ENCODE measurements at places on chromosomes 13 and 19. TPM values are rescaled to one million over a fixed set of nuclear protein-coding genes. Genes with fewer than 3 reads are reported as not detected.

Gene WDR88
- 0.58 TPM for total RNA-seq

Gene CEBPA
- 0.21 TPM for total RNA-seq

Gene ZSCAN4
- total RNA-seq = not detected

Gene SPC24
- 53.9 TPM for total RNA-seq

Gene TINCR
- 0.48 TPM for total RNA-seq

Gene KLK11
- not detected for total RNA-seq

Gene CDX2
- total RNA-seq = not detected

Gene SIGLEC5
- not detected for total RNA-seq

Gene DEDD2
- 45.7 TPM for total RNA-seq

Gene HSH2D
- 39.3 TPM for total RNA-seq

Gene HAUS5
- 37.2 TPM for total RNA-seq

Gene LGALS13
- total RNA-seq = not detected

Gene CLEC4G
- not detected for total RNA-seq

Gene CYP2F1
- not detected for total RNA-seq

Gene LILRB2
- total RNA-seq = not detected

Gene LAIR1
- total RNA-seq = 2.2 TPM

Gene KLK2
- total RNA-seq = 0.24 TPM

Gene ZNF569
- total RNA-seq = 5.2 TPM

Gene KIR2DL1
- not detected for total RNA-seq

Gene GAPDHS
- not detected for total RNA-seq

Gene RYR1
- 41.5 TPM for total RNA-seq

Gene CABP5
- not detected for total RNA-seq

Gene RRAS
- total RNA-seq = 7.6 TPM

Gene SMIM44
- not detected for total RNA-seq

Gene TUBA3C
- total RNA-seq = not detected

Gene POSTN
- not detected for total RNA-seq

Gene SPTBN4
- total RNA-seq = 16.4 TPM

Gene AP1M2
- not detected for total RNA-seq

Gene C19orf73
- 1.3 TPM for total RNA-seq

Gene CLDN10
- not detected for total RNA-seq

Gene ZNF709
- 3.4 TPM for total RNA-seq

Gene ZNF460
- 130 TPM for total RNA-seq

Gene LRRC25
- total RNA-seq = not detected

Gene MBD3L3
- total RNA-seq = not detected

Gene CEACAM20
- total RNA-seq = not detected

Data from activated T-helper 17 cell treated with anti-CD3 and anti-CD28 coated beads, Interleukin-2, amount 50 U/mL, for 72 hours (primary cell).